ENCODE measurements at places on chromosomes 2 and 18. TPM values are rescaled to one million over a fixed set of nuclear protein-coding genes. Genes with fewer than 3 reads are reported as not detected.

EML4 gene
- 89.6 TPM for total RNA-seq

- peaks cover 9% of the 10 kb centered on the region for H3K4me1 ChIP-seq
- H3K27me3 ChIP-seq: no peaks in the 10 kb centered on the region
Measured at GRCh38 chr2:151774506-151774905, 40.2 kb upstream of the NEB start.

DNA sequence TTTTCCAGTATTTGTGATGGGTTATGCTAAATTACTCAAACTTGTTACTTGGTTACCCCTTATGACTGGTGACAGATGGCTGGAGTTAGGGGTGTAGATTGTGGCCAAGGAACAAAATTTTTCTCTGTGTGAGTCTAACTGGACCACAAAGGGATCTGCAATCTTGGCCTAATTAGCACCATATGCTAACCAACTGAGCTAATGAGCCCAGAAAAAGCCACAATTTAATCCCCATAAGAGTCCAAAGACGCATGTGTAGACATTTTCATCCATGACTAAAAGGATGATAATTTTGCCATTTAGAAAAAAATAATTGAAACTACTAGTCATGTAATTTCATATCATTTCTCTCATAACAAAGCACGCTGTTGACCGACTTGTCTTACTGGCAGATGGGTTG is 151.2 kb downstream of the ABCA12 start:
- H3K4me3 ChIP-seq: no peak overlapping the region
- no peaks in the 10 kb centered on the region for H3K4me1 ChIP-seq
- no peaks in the 10 kb centered on the region for H3K27me3 ChIP-seq
- H3K27ac ChIP-seq: no peak overlapping the region
- no peaks in the 10 kb centered on the region for H3K36me3 ChIP-seq

GRCh38 chr18:5414546-5414945 is 119.0 kb upstream of the ZBTB14 start:
- peaks cover 13% of the 10 kb centered on the region for H3K27me3 ChIP-seq
- no peaks in the 10 kb centered on the region for H3K4me1 ChIP-seq
- DNase-seq: no peak

DNA sequence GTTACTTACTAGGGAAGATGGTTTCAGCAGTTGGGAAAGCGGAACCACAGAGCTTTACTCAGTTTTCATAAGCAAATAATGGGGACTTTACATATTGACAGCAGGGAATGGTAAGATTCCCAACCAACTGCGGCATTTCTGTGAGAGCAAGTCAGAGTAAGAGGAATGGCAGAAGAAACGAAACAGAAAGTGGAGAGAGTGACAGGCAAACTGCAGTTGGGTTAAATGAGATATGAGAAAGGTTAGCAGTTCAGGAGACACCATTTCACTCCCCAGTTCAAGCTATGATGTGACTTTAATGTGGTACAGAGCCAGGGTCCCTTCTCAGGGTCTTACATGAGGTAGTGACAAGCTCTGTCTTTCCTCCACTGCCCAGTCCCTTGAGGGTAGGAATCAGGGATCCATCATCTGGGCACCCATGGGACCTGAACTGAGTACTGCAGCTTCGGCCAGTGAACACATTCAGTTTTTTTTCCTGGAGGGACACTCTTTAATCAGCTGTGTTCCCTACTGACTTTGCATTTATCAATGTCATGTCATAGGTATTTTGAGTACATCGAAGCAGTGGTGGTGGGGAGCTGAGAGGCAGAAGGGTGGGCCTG is 33.0 kb upstream of the GREB1 start:
- H3K36me3 ChIP-seq: no peaks in the 10 kb centered on the region
- no peak overlapping the region for H3K27ac ChIP-seq
- H3K4me1 ChIP-seq: peaks cover 19% of the 10 kb centered on the region
- H3K4me3 ChIP-seq: no peak overlapping the region

GRCh38 chr2:170404846-170405245 is 226.9 kb downstream of the MYO3B start:
- H3K36me3 ChIP-seq: no peaks in the 10 kb centered on the region
- DNase-seq: no peak
- peaks cover 10% of the 10 kb centered on the region for H3K4me1 ChIP-seq
- no peaks in the 10 kb centered on the region for H3K27me3 ChIP-seq
- H3K4me3 ChIP-seq: no peak overlapping the region
- H3K27ac ChIP-seq: no peak overlapping the region
